ENCODE measurements at places on chromosomes 3 and 15.

DNA sequence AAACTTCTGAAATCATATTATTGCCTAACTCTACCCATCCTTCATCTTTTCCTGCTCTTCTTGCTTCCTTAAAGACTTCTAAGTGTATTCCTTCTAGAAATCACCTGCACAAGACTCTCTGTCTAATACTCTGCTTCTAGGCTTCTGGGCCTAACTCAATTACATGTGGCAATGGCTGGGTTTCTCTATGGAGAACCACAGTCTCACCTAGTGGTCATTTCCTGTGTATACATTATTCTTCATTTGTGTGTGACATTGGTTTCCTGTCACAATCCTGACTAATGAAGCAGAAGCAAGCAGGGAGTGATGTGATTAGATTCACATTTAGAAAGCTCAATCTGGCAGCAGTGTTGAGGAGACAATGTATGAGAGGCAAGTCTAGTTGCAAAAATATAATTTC, 16.9 kb upstream of the CLDN1 start:
- DNase-seq, result no peak

GRCh38 chr15:63226155-63226883, 36.9 kb downstream of the RAB8B start:
- DNase-seq, result no peak

DNA sequence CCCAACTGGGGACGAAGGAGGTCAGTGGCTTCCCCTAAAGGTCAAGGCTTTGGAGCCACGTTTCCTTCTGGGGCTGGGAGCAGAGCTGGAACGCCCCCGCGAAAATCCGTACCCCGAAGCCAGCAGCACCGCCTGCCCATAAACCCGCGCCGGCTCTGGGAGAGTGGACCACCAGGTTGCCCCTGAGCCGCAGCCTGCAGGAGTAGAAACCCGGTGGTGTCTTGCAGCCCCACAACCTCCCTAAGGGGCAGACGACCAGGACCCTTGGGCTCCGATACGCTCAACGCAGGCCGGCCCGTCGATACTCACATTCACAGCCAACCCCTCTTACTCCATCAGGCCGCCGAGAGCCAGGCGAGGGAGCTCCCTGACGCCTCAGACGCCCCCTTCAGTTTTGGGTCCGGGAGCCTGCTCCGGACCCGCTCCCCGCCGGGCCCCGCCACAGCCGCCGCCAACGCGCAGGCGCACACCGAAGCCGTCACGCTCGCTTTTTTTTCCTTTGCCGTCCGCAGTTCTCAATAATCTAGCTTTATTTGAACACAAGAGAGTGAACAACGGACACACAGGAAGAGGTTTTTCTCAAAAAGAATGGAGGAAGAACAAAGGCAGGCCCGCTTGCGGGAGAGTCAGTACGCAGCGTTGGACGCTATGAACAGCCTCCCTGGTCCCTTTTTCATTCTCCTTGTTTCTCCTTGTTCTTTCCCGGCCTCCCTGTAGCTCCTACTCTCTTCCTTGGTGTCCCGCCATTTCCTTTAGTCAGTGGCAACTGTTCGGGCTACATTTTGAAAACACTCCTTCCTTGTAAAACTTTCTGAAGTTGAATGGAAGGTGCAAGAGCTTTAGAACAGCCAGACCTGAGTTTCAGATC, at the start of gene ZNF106:
ZNF106 (minus strand) TSS at position 471 of the 868 bp plus-strand sequence. CDS start 18,852 bp downstream, outside the sequence.
- DNase-seq, result peak; percentile 67

DNA sequence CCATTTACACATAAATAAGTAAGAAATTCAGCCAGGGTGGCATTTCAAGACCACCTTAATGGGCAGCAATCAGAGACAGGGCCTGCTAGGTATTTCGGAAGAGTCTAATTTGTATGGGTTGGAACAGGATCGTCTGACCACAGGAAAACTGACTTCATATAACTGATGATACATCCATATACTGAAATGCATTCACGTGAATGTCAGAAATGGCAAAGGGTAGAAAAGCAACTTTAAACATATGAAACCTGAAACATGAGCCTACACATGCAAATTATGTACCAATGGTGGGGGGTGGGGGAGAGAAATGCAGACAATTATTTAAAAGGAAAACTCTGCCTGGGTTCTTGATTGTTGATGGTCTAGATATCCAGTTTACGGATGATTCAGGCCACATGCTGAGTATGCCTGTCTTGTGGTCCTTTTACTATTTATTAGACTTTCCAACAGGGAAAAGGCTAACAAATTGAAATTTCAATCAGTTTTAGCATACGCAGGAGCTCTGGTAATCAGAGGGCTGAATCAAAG, 582.2 kb downstream of the FOXP1 start:
- DNase-seq, result no peak

GRCh38 chr3:100039075-100039474, 75.2 kb downstream of the FILIP1L start:
- DNase-seq, result no peak

DNA sequence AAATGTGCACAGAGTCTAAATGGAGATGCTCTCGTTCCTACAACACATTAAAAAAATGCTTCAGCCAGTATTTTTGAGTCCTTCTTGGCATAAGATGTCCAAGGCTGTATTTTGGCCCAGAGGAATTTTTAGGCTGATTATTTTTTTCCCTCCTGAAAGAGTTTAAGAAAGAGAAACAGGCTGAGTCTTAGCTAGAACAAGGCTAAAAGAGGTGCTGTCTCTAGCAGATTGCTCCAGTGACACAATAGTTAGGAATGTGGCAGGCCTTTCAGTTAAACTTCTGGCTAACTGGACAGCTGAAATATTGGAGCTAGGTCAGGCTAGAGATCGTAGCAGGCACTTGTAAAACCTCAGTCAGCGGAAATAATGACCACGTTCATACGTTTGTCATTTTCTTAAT, 271.4 kb upstream of the RARB start:
- no peak for DNase-seq

- DNase-seq, result no peak
Observed at GRCh38 chr3:195251336-195252065, 19.5 kb downstream of the XXYLT1 start.

DNA sequence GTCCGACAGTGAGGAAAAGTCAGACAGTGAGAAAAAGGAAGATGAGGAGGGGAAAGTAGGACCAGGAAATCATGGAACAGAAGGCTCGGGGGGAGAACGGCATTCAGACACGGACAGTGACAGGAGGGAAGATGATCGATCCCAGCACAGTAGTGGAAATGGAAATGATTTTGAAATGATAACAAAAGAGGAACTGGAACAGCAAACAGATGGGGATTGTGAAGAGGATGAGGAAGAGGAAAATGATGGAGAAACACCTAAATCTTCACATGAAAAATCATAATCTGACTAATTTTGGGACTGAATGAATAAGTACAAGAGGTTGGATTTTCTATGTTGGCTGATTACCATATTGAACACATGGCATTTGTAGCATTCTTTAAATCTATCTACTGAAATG, 26.2 kb downstream of the SEC62 start:
- no peak for DNase-seq

DNA sequence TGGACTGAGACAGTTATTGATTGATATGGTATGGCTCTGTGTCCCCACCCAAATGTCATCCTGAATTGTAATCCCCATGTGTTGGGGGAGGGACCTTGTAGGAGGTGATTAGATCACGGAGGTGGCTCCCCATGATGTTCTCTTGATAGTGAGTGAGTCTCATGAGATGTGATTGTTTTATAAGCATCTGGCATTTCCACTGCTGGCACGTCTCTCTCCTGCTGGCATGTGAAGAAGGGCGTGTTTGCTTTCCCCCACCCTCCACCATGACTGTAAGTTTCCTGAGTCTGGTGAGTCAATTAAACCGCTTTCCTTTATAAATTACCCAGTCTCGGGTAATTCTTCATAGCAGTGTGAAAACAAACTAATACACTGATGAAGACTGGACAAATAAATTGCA, 105.6 kb upstream of the MELTF start:
- no peak for DNase-seq

DNA sequence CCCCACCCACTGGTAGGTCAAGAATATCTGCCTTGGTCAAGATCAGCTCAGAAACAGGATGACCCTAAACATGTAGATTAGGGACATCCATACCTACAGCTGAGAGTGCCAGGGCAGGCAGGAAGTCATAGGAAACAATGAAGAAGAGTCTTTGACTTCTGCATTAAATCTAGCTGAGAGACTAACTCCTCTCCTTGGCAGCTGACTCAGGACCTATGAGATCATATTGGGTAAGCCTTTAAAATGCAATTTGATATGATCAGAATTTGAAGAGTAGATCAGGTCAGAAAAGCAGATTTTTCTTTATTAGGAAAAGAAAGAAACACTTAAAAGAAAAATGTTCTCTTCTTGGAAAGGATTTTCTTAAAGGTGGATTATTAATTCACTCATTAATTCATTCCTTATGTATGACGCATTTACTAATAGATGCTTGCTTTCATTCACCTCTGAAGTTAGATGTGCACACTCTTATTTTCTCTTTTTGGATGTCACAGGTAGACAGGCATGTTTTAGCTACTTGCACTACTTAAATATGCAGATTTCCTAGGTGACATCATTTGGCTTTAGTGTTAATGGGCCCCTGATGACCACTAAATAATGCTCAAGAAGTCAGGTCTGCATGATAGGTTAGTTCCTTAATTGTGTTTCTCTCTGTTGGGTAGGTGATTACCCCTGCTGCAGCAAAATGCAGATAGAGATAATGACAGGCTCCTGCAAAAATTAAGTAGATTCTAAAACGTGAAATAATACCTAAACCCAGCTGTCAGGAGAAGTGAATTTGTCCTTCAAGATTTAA, 35.7 kb upstream of the GSK3B start:
- no peak for DNase-seq

DNA sequence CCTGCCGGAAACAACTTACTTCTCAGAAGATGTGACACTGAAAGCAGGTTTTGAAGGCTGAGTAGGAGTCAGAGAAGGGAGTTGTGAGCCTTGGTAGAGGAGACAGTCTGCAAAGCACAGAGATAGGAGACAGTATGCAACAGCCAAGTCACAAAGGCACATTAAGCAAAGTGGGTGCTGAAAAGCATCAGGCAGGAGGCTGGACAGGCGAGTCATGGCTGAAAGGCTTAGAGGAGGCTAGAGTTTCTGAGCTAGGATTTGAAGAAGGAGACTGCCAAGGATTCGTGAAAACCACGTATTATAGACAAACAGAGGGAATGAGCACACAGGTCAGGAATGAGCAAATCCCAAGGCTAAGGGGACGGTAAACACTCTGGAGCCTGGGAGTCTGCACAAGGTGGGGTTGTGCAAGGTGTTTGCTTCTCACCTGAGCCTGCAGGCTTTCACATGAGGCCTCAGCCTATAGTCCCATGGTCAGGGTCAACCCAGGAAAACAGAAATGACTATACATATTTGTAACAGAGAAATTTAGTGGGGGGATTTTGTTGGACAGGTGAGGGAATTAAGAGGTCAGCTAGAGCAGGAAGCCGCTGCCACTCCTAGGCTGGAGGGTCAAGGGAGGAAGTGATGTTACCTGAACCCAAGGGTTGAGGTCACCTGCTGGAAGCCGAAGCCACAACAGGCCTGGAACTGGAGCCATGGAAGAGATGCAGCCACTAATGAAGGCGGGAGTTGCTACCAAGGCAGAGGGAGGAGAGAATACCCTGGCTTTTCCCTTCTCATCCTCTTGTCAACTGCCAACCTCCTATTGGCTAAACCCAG, 23.1 kb upstream of the TRIM71 start:
- DNase-seq, result no peak

DNA sequence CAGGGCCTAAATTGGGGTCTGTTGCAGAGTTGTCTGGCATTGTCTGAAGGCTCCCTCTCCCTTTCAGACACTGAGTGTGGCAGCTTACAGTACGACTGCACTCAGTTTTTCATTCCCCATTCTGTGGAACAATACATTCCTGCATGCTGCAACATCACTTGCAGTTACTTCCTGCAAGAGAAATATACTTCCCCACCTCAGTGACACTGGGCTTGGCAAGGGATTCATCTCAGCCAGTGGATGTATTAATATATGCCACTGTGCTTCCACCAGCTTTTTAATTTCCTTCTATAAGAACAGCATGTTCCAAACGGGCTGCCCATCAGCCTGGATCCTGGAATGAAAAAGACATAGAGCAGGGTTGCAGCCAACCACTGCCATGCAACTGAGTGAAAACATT, 23.1 kb downstream of the B3GALNT1 start:
- no peak for DNase-seq

DNA sequence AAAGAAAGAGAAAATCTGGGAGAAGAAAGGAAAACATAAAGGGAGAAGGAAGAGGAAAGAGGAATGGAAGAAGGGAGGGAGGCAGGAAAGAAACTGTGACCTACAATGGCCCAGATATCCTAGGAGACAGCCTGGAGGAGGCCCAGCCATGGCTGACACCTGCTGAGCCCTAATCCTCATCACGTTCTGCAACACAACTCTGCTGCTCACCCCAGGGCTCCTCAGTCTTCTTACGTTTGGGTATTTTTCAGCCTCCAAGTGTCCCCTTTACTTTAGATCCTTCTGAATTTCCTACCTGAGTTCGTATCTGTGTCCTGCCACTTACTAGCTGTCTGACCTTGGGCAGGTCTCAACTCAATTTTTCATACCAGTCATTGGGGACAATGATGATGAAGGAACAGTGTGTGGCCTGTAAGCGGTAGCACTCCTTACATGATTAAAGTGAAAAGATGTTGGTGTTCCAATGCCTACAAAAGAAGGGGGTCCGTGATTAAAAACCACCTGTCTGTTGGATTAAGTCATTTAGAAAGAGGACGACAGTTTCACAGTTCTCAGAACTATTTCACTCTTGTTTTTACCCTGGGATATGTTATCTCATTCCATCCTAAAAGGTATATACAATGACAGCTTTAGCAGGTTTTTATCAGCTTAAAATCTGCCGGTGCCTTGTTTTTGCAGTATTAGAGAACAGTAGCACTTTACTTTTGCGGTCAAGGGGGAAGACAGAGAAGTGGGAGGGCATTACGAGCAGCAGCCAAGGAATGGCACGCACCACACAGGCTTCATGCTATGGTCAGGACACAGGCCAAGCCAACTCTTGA, 47.4 kb downstream of the CCR4 start:
- no peak for DNase-seq

DNA sequence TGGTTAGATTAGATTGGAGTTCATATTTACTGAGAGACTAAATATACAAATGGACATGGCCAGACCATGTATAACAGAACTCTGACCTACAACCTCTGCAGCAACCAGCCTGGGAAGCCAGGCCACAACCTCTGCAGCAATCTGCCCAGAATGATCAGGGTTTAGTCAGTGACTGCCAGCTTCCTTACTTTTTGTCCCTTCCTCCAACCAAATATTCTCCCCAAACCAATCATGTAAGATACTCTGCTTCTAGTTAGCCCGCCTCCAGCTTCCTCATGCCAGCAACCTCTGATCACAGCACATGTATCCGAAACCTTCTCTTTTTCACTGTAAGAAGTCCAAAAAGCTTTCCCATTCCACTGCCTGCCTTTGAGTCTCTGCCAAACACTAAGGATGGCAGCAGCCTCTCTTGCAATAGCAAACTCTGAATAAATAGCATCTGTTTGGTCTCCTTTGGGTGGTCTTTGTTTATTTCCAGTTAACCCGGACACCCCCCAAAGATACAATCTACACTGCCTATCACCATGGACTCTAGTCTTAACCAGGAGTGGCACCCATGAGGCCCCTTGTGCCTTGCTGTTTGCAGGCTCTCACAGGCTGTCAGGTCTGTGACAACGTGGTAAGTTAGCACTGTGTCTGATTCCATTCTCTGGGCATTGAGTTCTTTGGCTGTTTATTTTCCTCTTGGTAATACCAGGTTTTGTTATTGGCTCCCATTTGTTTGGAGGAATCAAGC, 102.2 kb downstream of the ERC2 start:
- DNase-seq, result no peak

GRCh38 chr3:159233734-159234133, 431.9 kb downstream of the MFSD1 start:
- no peak for DNase-seq

Measured in stimulated activated CD4-positive, alpha-beta T cell treated with anti-CD3 and anti-CD28 coated beads, Interleukin-1b, Interleukin-23, amount 100 ng/mL, for 1 hour (primary cell).